ENCODE measurements at places on chromosomes 16 and 17.

DNA sequence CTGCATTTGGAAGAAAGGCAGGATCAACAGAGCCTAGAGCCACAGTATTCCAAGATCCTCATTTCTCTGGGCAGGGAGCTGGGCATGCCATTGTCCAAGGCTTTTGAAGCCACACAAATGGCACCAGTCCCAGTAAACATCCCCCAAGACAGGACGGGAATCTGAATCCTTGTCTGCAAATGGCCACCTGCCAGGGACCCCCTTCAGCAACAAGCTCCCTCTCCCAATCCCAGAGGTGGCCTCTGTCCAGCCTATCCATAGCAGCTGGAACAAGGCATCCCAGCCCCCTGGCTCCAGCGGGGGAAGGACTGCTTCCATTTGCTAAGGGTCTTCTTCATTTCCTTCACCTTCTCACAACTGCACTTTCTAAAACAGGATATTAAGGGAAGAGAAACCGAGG, 204.4 kb downstream of the C16orf78 start:
- DNase-seq, result no peak

DNA sequence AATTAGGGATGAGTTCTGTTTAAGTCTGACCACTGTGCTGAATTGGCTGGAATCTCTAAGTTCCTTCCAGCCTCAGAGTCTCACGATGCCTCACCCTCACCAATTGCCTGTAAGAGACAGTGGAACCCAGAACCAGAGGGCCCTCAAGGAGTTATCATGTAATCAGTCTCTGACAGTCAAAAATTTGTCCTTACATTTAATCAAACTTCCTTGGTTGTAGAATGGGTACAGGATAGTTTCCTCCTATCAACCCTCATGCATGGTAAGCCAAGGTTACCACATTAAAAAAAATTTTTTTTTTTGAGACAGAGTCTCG, 83.2 kb downstream of the CDK5R1 start:
- DNase-seq, result no peak

DNA sequence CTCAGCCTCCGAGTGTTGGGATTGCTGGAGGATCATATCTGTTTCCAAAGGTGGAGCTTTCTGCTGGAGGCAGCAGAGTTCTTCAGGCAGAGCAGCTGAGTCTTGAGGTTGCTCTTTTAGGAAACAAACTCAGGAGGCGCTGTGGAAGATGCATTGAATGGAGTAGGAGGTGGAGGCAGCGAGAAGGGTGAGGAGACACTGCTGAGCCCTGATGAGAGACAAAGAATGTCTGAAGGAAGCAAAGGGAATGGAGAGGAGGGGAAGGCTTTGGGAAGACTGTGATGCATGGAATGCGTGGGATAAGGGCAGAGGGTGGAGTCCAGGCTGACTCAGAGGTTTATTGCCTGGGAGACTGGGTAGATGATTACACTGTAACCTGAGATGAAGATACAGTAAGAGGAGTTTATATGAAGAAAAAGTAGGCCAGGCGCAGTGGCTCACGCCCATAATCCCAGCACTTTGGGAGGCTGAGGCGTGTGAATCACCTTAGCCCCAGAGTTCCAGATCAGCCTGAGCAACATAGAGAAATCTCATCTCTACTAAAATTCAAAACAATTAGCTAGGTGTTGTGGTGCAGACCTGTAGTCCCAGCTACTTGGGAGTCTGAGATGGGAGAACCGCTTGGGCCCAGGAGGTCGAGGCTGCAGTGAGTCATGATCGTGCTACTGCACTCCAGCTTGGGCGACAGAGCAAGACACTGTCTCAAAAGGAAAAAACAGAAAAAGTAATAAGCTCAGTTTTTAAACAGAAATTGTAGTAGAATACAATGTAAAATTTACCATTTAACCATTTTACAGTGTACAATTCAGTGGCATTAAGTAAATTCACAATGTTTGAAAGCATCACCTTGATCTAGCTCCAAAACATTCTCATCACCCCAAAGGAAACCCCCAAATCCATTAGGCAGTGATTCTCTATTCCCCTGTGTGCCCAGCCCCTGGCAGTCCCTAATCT, 17.8 kb upstream of the TMEM219 start:
- peak; percentile 95 for DNase-seq

GRCh38 chr16:85330694-85331188, 218.5 kb upstream of the CIBAR2 start:
- DNase-seq, result peak; percentile 71

DNA sequence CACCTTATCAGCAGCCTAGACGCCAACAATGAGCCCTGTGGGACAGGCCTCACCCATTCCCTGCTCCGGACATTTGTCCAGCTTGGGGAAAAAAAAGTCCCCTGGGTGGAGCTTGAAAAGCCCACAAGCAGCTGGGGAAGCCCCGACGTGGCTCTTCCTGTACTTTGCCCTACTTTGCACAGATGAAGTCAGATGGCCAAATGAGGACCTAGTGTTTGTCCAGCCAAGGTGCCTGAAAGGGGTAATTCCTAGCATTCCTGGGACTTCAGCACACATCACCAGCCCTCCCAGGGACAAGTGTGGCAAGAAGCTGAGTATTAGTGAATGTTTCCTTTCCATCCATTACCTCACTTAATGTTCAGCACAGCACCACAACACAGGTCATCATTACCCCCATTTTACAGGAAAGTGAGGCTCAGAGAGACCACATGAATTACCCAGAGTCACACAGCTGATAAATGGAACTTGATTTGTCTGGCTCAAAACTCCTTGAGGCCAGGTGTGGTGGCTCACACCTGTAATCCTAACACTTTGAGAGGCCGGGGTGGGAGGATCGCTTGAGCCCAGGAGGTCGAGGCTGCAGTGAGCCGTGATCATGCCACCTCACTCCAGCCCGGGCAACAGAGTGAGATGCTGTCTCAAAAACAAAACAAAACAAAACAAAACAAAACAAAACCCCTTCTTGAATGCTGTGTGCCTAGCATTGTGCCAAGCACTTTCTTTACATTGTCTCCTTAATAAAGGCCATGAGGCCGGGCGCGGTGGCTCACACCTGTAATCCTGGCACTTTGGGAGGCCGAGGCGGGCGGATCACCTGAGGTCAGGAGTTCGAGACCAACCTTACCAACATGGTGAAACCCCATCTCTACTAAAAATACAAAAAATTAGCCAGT, 19.9 kb upstream of the PLLP start:
- DNase-seq, result peak; percentile 82

- DNase-seq, result no peak
Observed at GRCh38 chr17:45243750-45244149, 18.1 kb downstream of the SPATA32 start.

DNA sequence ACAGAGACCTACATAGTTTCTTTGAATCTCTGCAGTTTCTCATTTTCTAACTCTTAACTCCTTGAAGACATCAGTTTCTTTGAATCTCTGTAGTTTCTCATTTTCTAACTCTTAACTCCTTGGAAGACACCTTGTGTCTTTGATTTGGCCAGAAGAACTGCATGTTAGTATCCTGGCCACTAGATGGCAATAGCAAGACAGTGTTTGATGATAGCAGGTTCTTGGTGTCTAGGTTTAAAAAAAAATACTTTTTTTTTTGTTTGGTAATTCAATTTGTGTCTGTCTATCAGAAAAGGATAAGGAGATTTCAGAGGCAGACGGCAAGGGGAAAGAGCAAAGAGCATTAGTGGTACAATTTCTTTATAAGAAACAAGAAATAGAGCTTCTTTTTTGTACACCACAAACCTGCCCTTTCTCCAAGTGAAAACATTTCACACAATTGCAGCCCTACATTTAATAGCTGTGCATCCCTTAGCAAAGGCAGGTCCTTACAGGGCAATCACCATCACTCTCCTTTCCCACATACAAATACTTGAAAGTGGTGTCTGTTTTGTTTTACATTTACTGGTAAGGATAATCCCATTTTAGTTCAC, 1324.9 kb upstream of the CDH8 start:
- DNase-seq, result peak; percentile 52

DNA sequence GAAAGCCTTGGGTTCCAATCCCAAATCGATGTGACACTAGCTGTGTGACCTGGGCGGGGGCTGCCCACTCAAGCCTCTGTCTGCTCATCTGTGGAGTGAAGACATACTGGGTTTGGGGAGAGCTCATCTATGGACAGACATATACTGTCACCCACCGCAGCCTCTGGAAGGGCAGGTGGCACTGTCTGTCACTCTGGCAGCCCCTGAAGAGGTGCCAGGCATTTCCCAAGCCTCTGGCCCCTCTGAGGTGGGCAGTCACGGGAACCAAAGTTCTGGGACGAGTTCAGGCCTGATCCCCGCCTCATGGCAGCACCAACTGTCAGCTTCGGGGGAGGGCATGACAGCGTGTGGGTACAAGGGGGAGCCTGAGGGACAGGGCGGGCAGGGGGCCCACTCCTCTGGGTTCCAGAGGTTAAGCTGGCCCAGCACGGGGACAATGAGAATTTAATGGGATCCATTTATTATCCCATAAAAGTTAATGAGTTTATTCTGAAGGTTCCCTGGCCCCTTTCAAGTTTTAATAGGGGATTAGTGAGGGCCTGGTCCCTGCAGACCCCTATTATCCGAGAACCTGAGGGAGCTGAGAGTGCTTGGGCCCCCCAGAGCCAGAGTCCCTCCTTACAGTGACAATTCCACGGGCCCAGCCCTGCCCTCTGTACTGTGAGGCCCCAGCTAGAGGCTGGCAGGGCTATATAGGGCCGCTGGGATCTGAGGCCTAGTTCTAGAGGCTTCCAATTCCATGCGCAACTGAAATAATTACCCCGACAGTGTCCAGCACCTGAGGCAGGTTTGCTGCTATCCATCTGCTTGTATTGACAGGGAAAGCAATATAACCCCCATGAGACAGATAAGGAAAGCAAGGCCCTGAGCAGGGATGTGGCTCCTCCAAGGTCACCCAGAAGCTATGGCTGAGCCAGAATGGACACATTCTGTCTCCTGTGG, 18.8 kb downstream of the SEZ6 start:
- no peak for DNase-seq

DNA sequence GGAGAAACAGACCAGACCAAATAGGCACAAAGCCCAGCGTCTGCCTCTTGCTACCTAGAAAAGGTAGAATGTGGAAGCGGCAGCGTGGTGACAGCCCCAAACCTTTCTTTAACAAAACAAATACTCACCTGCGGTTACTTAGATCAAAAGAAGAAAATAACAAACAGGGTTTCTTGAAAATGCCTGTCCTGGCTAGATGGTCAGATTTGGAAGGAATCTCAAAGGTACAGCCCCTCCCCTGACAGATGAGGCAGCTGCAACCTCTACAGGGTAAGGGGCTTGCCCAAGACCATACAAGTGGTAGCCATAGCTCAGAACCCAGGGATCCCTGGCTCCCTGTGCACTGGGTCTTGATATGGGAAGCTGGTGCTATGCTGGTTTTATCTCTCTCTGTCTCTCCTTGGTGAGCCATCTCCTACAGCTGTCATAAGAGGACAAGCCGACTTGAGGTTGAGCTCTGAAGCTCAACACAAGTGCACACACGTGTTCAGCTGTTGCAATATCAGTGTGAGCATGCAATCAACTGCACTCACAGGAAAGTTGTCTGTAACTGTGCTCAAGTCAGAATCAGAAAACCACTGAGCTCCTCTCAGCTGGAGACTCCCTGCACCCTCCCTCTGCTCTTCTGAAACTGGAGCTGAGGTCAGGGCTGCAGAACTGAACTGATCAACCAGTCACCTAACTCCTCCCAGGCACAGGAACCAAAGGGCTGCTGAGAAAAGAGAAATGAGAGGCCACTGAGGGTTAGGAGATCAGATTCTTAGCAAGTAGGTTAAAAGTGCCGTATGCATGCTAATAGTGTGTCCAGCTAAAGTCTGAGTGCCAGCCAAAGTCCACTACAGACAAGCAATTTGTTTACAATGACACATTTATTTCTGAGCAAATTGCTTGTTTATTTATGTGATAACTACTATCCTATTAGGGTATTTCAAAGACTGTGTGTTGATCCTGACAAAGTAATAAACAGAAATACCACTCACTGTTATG, 6.1 kb upstream of the RNF157 start:
- no peak for DNase-seq

- DNase-seq, result peak; percentile 39
Observed at GRCh38 chr16:2223942-2224486, 623 bp downstream of the E4F1 start.

GRCh38 chr17:28318759-28319597, at the start of gene TMEM97:
Gene TMEM97, plus strand, starts transcription at chr17:28319200. Its CDS starts 40 bp downstream, at chr17:28319240.
- peak; percentile 94 for DNase-seq

GRCh38 chr17:3025421-3026124, 37.8 kb downstream of the OR1D5 start:
- DNase-seq, result no peak

- DNase-seq, result no peak
Observed at GRCh38 chr17:67194134-67194533, 50.9 kb downstream of the HELZ start.

GRCh38 chr17:4485676-4486646, 12.7 kb upstream of the SPNS2 start:
- DNase-seq, result no peak

DNA sequence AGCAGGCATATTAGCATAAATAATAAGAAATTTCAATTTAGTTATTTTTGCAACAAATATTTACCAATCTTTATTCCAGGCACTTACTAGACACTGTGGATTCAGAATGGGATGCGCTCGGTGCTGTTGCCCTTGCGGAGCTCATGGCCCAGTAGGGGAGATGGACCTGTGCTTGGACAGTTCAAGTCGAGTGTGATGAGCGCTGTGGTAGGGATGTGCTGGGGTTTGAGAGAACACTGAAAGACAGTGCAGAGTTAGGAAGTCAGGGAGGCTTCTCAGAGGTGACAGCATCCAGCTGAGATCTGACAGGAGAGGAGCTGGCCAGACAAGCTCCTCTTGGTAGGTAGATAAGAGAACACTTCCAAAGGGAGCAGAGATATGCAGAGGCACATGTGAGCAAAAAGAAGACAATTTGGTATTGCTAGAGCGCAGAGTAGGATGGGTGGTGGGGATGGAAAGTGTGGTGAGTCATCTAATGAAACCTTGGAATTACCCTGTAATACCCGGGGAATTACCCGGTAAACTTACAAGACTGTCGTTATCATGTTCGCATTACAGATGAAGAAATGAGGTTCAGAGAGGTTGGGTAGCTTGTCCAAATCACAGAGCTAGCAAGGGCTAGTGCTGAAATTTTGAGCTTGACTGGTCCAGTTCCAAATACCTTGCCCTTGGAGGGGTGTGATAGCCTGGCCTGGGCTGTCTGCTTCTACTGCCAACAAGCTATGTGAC, 298.1 kb upstream of the N4BP1 start:
- DNase-seq, result no peak

DNA sequence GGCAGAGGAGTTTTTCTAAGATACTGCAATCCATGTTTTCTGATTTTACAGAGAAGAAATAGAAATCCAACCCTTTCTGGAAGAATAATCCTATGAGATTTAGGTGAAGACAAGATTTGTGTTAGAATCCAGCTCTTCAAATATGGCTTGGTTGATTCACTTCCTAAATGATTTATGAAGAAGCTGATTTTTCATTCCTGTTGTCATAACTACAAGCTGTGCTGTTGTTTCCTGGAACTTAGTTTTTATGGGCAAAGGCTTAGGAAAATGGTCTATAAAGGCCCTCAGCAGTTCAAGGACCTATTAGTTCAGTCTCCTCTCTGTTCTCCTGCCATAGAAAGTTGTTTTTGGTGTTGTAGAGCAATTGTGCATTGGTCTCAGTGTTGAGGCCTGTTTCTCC, 174.2 kb upstream of the FAM20A start:
- DNase-seq, result peak; percentile 45
